ENCODE measurements at places on chromosomes 2 and 18. TPM values are rescaled to one million over a fixed set of nuclear protein-coding genes. Genes with fewer than 3 reads are reported as not detected.

Gene MAB21L4
- not detected for total RNA-seq

Gene GBX2
- total RNA-seq: not detected

Gene SDC1
- 0.15 TPM for total RNA-seq

Gene CCDC68
- total RNA-seq: not detected

Gene UGT1A3
- total RNA-seq: not detected

Gene SPRED2
- total RNA-seq: 16.4 TPM

Gene ATP6V1C2
- total RNA-seq: not detected

Gene CXCR1
- total RNA-seq: 0.28 TPM

Gene AOX1
- total RNA-seq: 0.10 TPM

Gene RTKN
- total RNA-seq: 0.81 TPM

Gene PPP4R3B
- total RNA-seq: 72.0 TPM

Gene POU3F3
- total RNA-seq: not detected

Gene MAP3K20
- total RNA-seq: 9.8 TPM

Gene SLC19A3
- total RNA-seq: not detected

Gene HTR2B
- not detected for total RNA-seq
